Spinal cord (tissue), 10 donors: ENCODE measurements at places on chromosomes 3 and 15.

DNA sequence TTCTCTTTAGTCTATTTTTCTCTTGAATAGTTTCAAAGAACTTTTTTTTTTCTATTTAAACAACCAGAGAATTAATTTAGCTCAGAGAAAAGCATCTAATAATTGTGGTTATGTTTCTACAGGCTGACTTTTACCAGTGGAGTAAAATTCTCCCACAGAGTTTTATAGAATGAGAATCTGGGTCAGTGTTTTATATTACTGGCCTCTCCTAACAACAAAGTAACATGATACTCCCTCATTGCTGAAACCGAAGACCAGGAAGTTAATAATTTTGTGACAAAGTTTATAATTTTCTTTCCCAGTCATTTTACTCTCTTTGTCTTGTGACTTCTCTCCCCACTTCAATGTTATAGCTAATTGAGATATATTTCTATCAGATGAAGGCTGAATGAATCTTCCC lies 946.9 kb downstream of the EPHA3 start:
- DNase-seq = no peak

GRCh38 chr3:53024315-53024714 lies 21.6 kb downstream of the SFMBT1 start:
- DNase-seq = no peak

DNA sequence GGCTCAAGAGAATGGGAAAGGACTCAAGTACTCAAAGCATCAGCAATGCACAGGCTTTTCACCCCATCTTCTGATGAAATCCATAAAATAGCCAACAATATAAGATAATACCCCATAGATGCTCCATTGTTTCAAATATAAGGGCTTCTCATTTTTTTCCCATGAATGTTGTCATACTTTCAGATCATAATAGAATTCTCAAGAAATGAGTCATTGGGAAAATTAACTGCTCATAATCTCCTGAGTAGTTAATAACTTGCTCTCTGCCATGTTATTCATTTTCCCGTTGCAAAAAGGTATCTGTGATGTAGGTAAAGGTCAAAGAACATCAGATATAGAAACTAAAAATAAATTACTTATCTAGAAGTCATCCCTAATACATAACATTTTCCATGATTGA lies 121.9 kb downstream of the NSUN3 start:
- no peak for DNase-seq

- DNase-seq = no peak
Observed at GRCh38 chr3:16286161-16286560, 21.1 kb downstream of the OXNAD1 start.

- DNase-seq = no peak
Observed at GRCh38 chr3:169558371-169558770, 105.1 kb downstream of the MECOM start.

DNA sequence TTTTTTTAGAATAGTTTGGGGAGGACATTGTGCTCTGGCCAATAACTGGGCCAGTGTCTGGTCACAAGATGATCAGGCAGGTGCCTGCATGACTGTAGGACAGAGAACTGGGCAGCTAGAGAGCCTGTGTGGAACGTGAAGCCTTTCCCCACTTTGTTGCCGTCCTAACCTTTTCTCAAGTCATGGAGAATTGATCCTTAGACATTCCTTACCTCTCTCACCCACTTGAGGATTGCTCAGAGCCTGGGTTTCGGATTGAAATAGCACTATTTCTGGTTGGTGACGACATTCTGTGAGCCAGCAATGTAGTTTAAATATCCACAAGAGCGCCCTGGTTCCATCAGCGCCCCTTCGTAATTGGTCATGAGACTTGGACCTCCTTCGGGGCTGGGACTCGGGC lies 138.4 kb downstream of the IGF1R start:
- no peak for DNase-seq

DNA sequence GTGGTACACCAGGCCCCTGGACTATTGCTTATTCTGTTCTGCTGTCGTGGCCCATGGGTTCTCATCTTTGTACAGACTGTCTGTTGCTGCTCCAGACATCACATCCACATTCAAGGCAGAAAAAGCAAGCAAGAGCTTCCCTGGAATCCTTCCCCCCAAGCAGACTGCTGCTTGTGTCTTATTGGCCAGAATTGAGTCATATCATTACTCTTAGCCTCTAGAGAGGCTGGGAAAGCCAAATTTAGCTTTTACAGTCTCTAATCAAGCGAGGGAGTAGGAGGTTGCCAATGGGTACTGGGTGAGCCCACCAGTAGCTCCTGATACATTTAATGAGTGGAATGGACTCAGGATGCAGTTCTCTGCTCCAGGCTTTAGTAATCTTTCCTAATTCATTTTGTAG lies 39.4 kb downstream of the RAB6B start:
- DNase-seq = no peak

DNA sequence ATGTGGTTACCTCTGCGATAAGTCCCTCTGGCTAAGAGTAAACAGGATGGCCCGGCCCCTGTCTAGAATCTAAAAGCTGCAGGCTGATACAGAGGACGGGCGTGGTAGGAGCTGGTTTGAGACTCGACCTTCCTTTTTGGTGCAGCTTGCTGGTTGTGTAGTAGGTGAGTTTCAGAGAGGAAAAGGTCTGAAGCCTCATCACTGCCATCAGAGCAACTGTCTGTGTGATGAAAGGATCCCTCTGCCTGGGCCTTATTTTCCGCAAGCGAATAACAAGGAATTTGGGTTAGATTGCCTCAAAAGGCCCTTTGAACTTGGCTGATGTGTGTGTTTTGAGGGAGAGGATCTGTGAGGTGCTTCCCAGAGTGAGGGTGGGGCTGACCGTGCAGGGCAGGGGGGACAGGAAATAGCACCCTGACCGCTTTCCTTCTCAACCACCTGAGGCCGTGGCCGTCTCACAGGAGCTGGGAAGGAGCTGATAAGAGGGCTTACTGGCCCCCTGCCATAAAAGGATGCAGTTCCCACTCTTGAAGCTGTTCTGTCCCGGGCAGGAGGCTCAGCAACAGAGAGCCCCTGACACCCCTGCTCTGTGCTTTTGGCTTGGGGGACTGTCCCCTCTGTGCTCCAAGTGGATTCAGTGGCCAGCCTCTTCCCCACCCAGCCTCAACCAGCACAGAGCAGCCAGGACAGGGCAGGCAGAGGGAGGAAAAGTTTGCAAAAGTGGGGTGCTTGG lies 45.6 kb upstream of the TFRC start:
- no peak for DNase-seq

- no peak for DNase-seq
Observed at GRCh38 chr3:78988324-78988723, 779.5 kb downstream of the ROBO1 start.

DNA sequence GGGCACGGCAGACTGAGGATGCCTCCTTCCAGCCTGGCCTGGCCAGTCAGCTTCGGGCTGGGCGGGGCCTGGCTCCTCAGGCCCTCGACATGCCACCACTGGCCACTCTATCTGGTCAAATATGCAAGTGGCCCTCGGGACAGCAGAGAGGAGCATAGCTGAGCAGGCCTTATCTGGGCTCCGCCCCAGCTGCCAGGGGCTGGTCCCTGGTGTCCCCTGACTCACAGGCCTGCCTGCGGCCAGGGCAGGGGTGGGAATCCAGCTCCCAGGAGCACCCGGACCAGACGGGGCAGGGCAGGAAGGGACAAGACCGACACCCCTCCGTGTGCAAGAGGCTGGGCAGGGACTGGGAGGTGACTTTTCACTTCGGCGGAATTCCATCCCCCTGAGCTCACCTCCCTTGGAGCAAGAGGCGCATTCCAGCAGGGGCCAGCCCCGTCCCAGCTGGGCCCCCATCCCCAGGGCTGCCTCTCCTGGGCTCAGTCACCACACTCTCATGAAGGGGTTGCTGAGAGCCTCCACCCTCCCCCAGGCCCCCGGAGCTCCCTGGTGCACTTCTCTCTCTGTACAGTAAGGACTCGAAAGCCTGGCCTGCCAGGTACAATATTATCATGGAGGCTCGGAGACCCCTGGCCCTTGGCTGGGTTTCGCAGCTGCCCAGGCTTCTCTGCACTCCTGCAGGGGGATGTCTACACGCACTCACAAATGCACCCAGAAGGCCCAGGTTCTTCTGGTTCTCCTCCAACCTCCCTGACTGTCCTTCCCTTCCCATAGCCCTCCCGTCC lies 29.5 kb downstream of the WNT7A start:
- no peak for DNase-seq

- DNase-seq = no peak
Observed at GRCh38 chr3:3069723-3070122, 40.5 kb downstream of the IL5RA start.

DNA sequence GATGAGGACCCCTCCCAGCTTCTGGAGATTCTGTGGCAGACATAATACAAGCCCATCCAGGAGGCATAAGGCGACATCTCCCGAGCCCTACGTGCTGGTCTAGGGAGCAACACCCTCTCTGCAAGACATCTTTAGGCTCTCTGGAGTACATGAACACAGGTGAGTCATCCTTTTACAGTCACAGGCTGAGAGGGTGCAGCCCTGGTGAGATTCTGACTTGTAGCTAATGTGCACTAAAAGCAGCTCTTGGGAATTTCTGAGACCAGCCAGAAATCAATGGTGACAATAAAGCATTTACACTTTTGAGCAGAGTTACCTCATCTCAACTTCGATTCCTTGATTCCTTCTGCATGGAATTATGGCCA lies 131.1 kb downstream of the XXYLT1 start:
- no peak for DNase-seq

- no peak for DNase-seq
Observed at GRCh38 chr3:100245136-100245535, 15.7 kb upstream of the TBC1D23 start.

- no peak for DNase-seq
Observed at GRCh38 chr3:193762657-193763056, 169.6 kb downstream of the OPA1 start.

DNA sequence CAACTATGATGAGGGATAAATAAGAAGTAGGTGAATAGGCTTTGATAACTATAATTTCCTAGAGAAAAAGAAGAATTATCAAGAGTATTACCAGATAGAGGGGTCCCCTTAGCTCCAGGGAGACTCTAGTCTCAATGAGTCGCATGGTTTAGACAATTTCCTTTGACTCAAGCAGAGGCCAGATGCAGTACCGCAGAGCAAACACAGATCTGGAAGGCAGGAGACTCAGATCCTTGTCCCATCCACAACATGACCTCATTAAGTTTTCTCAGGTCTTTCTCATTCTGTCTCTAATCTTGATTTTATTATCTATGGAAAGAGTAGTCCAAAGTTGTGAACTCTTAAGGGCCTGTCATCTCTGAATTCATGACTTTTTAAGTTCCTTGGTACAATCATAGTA lies 987.9 kb downstream of the NTRK3 start:
- no peak for DNase-seq

DNA sequence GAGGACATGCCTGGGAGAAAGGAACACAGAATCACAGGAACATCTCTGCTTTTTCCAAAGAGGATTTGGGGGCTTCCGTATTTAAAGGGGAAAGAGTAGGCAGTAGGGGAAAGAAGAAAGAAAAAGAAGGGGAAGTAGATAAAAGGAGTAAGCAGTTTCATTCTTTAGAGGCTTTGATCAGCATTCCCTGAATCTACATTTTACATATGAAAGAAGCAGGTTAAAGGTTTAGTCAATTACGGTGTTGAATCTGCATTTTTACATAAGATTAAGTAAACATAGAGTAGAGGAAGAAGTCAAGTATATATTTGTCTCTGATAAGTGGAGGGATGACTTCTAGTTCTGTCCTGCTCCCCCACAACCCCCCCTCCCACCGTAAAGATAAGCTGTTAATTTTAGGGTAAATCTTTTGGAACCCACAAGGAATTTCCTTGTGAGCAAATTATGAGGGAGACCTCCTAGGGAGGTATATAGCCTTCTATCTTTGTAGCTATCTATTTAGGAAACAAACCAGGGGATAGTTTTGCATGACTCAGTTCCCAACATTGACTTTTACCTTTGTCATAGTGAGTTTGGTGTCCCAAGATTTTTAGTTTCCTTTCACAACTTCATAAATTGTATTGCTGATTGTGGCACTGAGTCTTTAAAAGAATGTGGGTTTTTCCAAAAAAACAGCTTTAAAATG lies 8.7 kb upstream of the P2RY12 start:
- no peak for DNase-seq

GRCh38 chr3:148958696-148959095 lies 32.6 kb upstream of the GYG1 start:
- no peak for DNase-seq

- no peak for DNase-seq
Observed at GRCh38 chr15:33200444-33200843, 5.9 kb upstream of the FMN1 start.

DNA sequence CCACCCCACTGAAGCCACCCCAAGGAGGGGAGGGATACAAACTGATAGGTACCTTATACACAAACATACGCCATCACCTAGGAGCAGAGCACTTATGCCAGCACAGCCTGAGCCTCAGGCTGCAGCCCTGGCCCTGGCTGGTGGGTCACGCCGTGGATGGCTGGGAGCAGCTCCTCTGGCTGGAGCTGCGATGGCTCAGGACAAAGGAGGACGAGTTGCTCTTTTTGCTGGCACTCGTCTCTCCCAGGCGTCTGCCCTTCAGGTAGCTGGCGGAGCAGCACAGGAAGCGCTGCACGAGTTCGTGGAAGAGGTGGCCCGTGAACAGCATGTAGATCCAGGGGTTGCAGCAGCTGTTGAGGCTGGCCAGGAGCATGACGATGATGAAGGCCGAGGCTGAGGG lies 16.6 kb downstream of the OXTR start:
- DNase-seq = no peak

DNA sequence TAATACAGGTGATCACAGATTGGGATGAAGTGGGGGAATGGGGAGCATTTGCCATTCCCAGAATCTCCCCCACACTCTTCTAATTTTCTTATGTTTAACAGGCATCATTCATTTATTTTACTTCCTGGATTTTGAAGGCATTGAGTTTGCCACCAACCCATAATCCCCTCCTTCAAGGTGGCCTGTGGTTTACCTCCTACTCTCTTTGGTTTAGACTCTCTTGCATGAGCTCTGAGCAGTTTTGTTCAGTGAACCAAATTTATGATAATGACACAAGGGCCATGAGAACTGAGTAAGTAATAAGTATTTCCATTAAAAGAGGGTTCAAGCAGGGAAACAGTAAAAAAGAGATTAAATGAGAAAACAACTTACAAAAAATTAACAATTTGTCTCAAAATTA lies 703.1 kb upstream of the CFAP20DC start:
- no peak for DNase-seq

DNA sequence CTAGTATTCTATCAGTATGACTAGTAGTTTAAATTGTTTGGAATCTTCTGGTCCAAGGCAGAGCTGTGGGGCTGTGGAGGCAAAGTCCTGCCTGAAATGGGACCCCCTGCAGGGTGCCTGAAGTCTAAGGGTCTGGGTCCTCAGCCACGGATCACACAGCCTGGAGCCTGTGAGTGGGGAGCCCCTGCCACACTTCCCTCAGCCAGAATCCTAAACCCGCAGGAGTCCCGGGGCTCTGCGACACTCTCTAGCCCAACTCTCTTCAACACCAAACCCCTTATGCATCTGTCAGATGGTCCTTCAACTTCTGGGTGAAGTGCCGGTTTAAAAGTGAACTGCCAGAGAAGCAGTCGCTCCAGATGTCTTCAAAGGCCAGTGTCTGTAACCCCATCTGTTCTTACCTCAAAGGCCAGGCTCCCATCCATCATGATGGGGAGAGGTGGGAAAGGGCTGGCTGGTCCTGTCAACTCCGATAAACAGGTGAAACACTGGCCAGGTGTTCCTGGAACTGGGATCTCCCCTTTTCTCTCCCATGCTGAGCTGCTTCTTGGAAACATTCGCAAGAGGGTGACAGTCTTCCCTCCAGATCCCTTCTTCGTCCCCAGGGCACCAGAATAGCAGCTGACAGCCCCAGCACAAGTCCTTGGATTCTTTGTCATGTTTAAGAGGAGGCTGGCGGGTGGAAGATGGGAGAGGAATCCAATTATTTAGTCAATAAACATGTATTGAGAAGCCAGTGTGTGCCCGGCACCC lies 45.6 kb downstream of the CPN2 start:
- no peak for DNase-seq

GRCh38 chr15:60633426-60633968 lies 154.6 kb upstream of the ICE2 start:
- DNase-seq = no peak
